ENCODE measurements at places on chromosomes 3 and 15. TPM values are rescaled to one million over a fixed set of nuclear protein-coding genes. Genes with fewer than 3 reads are reported as not detected.

DNA sequence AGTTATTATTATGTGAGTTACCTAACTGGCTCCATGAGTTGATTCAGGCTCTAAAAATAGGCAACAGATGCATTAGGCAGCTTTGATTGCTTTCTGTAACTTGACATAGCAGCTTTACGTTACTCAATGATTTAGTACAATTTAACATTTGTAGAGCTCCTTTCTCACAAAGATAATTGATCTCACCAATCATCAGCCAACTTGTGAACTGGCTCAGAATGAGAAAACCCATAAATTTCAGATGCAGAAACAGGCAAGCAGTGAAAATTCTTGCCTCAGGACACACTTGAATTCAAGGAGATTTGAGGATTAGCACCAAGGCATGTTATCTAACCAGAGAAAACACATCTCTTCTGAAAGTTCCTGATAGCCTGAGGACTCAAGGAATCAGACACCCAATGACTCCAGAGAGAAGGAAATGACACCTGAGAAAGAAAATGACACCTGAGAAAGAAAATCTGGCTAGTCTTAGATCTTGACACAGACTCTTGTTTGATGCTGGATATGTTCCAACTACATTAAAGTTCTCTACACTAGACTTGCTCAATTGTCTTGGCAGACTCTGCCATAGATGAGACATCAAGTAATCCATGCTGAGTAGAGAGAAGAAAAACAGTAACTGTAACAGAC lies 315.1 kb upstream of the CBLB start:
- DNase-seq = no peak

DNA sequence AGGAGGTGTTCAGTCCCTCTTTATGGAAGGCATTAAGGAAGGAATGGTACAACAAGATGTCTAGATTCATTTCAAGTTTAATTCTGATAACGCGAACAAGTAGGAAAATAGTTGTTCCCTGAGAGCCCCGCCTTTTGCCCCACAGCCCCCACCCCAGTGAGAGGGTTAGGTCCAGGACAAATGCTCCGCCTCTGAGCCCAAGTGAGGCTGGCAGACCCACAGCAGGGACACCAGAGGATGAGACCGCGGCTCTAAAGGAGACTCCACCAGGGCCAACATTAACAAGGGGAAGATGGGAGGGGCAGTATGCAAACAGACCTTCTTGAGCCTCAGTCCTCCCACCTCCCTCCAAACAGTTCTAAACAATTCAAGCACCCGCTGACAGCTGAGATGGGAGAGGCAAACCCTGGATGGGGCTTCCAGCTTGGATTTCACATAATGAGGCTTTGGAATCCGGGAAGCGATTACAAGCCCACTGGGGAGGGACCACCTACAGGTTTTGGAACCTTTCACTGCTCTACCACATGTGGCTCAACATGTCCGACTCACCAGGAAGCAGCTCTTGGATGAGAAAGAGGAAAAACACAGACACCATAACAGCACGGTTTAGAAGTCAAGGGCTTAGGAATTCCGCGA lies 42.9 kb upstream of the IREB2 start:
- DNase-seq = no peak

GRCh38 chr3:119294696-119295671 lies 801 bp downstream of the ARHGAP31 start:
- peak; percentile 68 for DNase-seq

GRCh38 chr15:80379693-80380092 lies 24.5 kb upstream of the ARNT2 start:
- no peak for DNase-seq

DNA sequence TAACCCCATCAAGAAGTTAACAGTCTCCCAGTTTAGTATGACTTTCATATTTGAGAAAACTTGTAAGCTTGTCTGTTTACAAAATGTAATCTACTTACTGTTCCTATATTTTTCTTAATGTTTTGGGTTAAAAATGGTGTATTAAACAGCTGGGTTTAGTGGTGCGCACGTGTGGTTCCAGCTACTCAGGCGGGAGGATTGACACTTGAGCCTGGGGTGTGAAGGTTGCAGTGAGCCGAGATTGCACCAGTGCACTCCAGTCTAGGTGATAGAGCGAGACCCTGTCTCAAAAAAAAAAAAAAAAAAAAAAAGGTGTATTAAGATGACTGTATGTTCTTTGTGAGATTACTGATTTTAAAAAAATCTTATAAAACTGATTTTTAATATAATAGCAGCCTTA lies 69.3 kb downstream of the BBX start:
- no peak for DNase-seq

The VPS8 gene
- total RNA-seq = 91.9 TPM

The CYP1A2 gene
- total RNA-seq = not detected

- no peak for DNase-seq
Observed at GRCh38 chr3:123640740-123641462, 56.0 kb upstream of the HACD2 start.

GRCh38 chr3:7947930-7948329 lies 553.7 kb upstream of the LMCD1 start:
- DNase-seq = no peak

GRCh38 chr3:161142486-161142885 lies 37.3 kb upstream of the B3GALNT1 start:
- DNase-seq = no peak

DNA sequence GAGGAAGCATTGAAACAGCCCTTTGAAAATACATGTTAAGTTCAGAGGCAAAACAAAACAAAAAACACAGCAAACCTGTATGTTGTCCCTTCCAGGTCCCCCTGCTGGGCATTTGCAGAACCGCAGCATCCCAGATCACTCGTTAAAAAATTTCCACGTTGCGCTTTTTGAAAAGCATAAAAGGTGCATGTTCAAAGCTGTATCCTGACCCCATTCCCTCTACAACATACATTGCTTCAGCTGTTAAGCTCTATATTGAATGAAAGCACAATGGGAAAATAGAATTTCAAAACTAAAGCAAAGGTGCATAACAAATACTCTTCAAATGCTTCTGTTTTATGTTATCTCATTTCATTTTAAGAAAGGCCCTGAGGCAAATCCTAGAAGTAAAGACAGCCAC lies 328.3 kb downstream of the THSD4 start:
- no peak for DNase-seq

The MYO1E gene
- total RNA-seq = 98.6 TPM

DNA sequence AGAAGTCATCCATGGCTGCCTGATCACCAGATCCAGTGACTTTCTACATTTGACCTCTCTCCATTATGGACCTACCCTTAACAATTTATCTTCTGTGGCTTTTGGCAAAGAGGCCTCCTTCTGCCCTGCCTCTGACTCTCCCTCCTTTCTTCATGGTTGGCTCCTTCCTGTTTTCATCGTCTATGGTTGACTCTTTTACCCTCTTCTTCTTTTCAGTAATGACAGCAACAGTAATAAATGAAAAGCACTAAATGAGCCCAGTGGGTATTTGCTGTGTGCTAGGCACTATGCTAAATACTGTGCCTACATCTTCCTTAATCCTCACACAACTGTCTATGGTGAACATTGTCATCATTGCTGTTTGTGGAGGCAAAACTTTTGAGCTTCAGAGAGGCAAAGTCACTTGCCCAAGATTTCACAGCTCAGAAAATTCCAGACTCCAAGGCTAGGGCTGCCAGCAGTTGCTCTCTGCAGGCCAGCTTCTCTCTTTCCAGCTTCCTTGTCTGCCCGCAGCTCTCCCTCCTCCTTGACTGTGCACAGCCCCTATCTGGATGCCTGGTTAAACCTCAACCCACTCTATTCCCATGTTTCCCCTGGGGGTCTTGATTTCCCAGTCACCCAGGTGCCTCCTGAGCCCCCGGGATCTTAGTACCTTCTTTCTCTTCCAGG lies 24.6 kb downstream of the ITPR1 start:
- DNase-seq = no peak

DNA sequence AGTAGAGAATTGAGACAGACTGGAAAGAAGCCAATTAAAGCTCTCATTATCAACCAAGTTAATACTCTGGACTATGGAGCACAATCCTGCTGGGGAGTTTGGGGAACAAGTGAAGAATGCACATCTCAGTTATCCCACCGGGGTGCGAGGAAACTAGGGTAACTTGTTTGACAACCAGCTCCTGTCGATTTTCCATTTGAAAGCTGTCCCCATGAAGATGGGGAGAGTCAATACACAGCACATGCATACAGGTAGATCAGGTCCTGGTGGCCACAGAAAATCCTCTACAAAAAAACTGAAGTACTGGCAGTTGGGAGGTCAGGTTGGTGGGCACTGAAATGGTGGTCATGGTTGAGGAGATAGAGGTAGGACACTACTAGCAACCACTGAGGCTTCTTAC lies 25.7 kb upstream of the GRAMD1C start:
- DNase-seq = no peak

The TMCO5A gene
- total RNA-seq = not detected

- no peak for DNase-seq
Observed at GRCh38 chr3:40152482-40153133, 156.9 kb upstream of the EIF1B start.

DNA sequence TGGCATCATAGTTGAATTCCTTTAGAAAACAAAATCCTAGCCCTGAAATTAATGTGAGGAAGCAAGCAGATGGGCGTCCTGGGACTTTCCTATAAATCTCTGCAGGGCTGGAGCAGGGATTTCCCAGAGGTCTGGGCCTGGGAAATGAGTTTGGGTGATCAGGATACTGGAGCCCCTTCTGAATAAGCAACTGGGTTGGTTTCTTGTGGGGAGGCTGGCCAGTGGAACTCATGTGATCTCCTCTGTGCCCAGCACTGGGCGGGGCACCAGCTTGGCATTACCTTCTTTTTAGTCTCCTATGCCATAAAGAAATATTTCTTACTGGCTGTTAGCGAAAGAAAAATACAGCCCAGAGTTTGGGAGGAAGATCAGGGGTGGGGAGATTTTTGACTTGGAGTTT lies 1.7 kb downstream of the THSD4 start:
- no peak for DNase-seq

The FGF7 gene
- 21.1 TPM for total RNA-seq

Data from heart left ventricle (tissue), 16 donors.